ENCODE measurements at places on chromosomes 3 and 15. TPM values are rescaled to one million over a fixed set of nuclear protein-coding genes. Genes with fewer than 3 reads are reported as not detected.

The RPL29 gene
- 1,025 TPM for total RNA-seq

The ZNF385D gene
- total RNA-seq: 2.0 TPM

The SLC28A2 gene
- total RNA-seq: not detected

The PARP6 gene
- total RNA-seq: 15.5 TPM

The LARP6 gene
- 49.7 TPM for total RNA-seq

The METTL6 gene
- 29.3 TPM for total RNA-seq

The ZBTB47 gene
- 42.4 TPM for total RNA-seq
